Activated T-helper 17 cell treated with anti-CD3 and anti-CD28 coated beads, Interleukin-2, amount 50 U/mL, for 72 hours (primary cell): ENCODE measurements at places on chromosomes 5 and 9. TPM values are rescaled to one million over a fixed set of nuclear protein-coding genes. Genes with fewer than 3 reads are reported as not detected.
A peak's percentile ranks its signal among the peaks of the same experiment; 100 is the strongest.

Gene DCAF12
- 30.4 TPM for total RNA-seq

GRCh38 chr9:129336601-129337331 lies 158.7 kb upstream of the IER5L start:
- ATAC-seq = peak; percentile 71
- H3K4me1 ChIP-seq = peaks cover 5% of the 10 kb centered on the region
- no peak overlapping the region for H3K27ac ChIP-seq
- peaks cover 3% of the 10 kb centered on the region for H3K27me3 ChIP-seq

DNA sequence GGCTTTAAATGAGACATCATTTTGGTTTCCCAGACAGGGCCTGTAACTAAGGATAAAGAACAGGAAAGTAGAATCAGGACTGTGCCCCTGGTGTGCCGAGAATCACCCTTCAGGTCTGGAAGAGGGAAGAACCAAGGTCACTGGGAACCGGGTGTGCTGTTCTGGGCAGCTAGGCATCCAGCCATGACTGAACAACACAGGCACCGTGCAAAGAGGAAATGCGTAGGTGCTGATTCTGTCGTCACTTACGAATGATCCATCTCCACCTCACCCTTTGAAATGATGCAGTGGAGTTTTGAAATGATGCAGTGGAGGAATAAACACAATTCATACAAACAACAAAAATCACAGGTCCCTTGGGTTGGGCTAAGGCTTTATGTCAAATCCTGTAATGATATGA lies 64.4 kb downstream of the MAP1B start:
- ATAC-seq = peak; percentile 97
- H3K36me3 ChIP-seq = no peaks in the 10 kb centered on the region
- peak overlapping the region; percentile 29 for H3K27ac ChIP-seq
- H3K4me3 ChIP-seq = peak overlapping the region; percentile 9

DNA sequence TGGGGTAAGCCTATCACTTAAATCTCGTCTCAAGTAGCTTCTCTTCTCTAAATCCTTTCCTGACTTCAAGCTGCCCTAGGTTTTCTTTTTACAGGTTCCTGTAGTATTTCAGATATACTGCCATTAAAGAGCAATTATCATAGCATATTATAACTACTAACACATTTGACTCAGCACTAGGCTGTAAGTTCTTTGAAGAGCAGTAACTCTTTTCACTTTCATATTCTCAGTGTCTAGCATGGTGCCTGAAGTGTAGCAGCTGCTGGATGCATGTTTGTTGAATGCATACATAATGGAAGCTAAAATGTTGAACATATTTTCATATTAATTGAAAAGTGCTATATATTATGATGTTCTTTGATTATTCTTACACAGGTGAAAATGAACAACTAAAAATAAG lies 22.5 kb downstream of the CCDC152 start:
- H3K36me3 ChIP-seq = no peaks in the 10 kb centered on the region
- ATAC-seq = no peak
- H3K4me3 ChIP-seq = no peak overlapping the region
- no peak overlapping the region for H3K27ac ChIP-seq

GRCh38 chr5:66306844-66307315 lies 162.8 kb downstream of the SREK1 start:
- peaks cover 14% of the 10 kb centered on the region for H3K27me3 ChIP-seq
- no peaks in the 10 kb centered on the region for H3K36me3 ChIP-seq
- H3K4me1 ChIP-seq = peaks cover 5% of the 10 kb centered on the region
- no peak for ATAC-seq
- no peak overlapping the region for H3K27ac ChIP-seq
- no peak overlapping the region for H3K4me3 ChIP-seq
